ENCODE measurements at places on chromosomes 5 and 9.

DNA sequence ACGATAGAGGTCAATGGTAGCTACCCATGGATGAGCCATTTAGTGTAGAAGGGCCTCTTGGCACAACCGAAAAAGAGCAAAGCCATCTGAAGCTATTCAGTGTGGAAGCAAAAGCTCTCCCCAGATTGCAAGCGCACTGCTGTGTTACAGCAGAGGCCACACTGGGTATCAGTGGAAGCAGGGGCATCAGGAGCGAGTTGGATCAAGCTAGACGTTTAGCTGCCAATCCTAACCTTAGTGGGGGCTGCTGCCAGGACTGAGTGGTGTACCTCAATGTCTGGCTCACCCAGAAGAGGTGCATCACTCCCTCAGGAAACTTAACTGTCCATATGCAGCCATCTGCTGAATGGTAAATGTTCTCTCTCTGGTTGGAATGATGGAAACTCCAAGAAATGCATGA is 44.5 kb downstream of the RAPGEF1 start:
- DNase-seq = no peak

DNA sequence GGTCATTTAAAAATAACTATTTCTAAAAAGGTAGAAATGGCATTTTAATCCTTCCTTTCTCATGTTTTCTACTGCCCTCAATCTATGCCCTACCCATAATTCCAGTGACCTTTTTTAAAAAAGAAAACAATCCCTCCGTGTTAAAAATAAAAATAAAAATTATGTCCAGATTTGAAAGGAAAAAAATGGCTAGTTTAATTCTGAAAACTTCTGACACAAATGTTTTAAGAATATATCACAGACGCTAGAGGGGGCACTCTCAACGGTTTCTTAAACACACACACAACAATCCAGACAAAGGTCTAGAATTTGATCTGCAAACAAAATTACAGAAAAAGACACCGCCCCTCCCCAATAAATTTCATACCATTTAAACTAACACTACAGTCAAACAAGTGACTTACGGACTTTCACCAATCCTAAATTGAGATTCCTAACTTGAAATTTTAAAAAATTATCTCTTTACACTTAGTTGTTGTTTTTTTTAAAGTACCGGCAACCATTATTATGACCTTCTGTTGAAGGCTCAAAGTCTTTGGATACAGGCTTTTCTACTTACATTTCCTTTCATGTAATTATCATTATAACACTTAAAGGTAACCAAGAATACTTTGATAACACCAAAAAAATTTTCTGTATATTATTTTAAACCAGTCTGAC is 38.2 kb downstream of the CLINT1 start:
- DNase-seq = no peak

GRCh38 chr9:89185980-89186379 is 7.4 kb upstream of the SHC3 start:
- no peak for DNase-seq

GRCh38 chr9:31119890-31120454 is 1264.5 kb upstream of the ACO1 start:
- DNase-seq = no peak

DNA sequence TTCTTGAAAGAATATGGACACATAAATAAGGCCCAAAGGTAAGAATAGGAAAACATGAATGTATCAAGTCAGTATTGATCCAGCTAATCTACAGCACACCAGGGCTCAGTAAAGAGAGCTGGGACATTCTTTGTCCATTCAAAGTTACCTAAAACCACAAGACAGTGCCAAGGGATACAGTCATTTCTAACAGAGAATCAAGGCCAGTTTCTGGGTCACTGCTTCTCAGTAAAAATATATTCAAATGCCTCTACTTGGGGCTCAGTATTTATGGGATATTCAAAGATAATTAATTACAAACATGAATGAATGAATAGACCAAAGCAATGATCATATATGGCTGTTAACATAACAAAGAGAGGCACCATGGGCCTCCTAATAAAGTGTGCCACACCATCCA is 34.9 kb downstream of the MTMR12 start:
- no peak for DNase-seq

- DNase-seq = no peak
Measured at GRCh38 chr9:2271426-2271825, 256.3 kb downstream of the SMARCA2 start.

DNA sequence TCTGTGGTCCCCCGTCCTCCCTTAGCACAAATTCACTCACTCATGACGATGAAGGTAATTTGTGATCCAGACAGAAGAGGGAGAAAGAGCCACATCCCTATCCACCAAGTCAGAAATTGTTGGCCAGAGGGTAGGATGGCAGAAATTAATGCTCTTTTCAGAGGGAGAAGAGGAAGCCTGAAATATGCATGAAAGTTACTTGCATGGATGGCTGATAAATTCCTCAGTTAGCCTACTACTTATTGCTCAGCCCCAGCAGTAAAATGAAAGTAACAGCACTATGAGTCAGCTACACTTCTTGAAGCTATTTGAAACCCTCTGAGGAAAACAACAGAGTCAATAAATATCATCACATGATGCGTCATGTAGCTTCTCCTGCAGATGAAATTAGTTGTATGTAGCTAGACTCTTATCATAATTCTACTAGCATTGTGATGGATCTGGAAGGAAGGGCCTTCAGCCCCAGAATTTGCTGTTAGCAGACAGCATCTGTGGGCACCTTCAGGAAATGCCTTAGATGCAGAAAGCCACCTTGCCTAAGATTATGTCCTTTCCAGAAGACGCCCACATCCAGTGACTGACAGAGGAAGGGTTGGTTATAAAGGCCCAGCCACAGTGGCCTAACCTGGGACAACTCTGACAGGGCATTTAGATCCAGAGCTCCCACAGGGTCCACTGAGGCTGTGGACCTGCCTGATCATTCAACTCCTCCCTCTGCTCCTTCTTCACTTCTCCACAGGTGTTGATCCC is 81.2 kb upstream of the CCDC112 start:
- DNase-seq = no peak

DNA sequence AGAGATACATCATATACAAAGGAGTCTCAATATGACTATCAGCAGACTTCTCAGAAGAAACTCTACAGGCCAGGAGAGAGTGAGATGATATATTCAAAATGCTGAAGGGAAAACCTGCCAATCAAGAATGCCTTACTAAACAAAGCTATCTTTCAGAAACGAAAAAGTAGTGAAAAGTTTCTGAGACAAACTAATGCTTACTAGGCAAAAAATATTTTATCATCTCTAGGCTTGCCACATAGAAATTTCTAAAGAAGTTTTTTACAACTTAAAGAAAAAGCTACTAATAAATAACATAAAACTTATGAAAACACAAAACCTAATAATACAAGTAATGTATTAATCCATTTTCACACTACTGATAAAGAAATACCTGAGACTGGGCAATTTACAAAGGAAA is 59.9 kb upstream of the SPEF2 start:
- DNase-seq = no peak

- DNase-seq = no peak
Measured at GRCh38 chr9:119522381-119522780, 153.1 kb upstream of the BRINP1 start.

DNA sequence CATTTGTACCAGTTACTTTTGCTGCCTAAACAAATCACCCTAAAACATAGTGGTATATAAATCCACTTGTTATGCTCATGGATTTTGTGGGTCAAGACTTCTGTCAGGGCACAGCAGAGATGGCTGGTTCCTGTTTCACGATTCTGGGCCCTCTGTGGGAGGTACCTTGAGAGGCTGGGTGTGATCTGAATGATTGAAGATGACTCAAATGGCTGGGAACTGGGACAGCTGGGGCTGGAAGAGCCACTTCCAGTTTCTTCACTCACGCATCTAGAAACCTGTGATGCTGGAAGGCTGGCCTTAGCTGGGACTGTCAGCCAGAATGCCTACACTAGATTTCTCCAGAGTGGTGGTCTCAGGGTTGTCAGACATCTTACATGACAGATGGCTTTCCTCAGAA is 88.1 kb downstream of the KIF4B start:
- no peak for DNase-seq

GRCh38 chr5:167406513-167406912 is 884.9 kb upstream of the WWC1 start:
- DNase-seq = no peak

GRCh38 chr5:73454379-73455036 is 5.9 kb upstream of the FOXD1 start:
- no peak for DNase-seq

GRCh38 chr5:141508798-141509611 is 20.1 kb downstream of the PCDHGC5 start:
- no peak for DNase-seq

DNA sequence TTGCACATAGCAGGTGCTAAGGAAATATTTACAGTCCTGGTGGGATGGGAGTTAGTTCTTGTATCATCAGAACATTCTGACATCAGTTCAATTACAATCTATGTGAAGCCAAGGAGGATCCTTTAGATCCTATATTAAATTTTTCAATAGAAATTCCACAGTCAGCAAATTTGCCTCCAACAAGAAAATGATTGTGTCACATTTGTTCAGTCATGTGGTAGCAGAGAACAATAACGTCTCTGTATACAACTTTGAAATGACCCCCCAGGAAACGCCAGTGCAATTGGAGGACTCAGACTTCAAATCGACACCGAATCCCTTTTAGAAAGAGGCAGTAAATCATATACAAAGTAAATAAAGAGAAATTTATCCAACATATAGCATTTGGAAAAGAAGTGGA is 392.1 kb downstream of the DTWD2 start:
- DNase-seq = no peak

DNA sequence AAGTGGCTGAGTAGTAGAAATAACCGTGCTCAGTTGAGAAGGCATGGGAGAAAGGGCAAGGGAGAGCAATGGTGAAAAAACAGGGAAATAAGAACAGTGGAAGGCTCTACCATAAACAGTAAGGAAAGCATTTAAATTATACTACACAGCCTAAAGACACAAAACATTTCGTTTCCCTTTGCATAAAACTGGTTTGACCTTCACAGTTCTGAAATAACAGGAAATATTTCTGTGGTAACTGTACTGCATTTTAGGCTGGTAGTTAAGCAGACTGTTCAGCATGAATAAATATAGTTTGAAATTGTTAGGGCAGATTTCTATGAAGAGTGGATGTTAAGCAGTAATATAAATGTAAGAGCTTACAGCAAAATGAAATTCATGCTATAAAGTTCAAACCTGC is 147.5 kb downstream of the CSNK1G3 start:
- DNase-seq = no peak

- no peak for DNase-seq
Measured at GRCh38 chr9:128178806-128179431, 12.5 kb downstream of the CIZ1 start.

GRCh38 chr5:36723912-36724311 is 117.5 kb downstream of the SLC1A3 start:
- no peak for DNase-seq

DNA sequence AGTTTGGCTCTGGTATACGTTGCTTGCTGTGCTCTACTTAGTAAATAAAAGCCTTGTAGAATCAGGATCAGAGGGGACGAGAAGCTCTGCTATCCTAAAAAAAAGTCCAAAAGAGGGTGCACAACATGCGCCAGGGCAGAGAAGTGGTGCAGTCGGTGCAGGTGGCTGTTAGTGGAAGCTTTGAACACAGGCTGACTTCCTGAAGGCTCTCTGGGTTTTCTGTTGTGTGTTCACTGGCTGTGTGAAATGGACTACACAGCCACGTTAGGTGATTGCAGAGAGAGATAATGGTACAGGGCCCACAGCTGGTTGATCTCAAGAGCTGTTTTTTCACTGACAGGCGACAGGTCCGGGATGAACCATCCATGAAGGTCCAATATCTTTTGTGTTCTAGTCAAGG is 167.4 kb downstream of the TMEM167A start:
- DNase-seq = no peak

GRCh38 chr5:35816881-35817521 is 39.7 kb upstream of the IL7R start:
- no peak for DNase-seq

GRCh38 chr5:87154191-87154590 is 113.5 kb upstream of the RASA1 start:
- DNase-seq = no peak

DNA sequence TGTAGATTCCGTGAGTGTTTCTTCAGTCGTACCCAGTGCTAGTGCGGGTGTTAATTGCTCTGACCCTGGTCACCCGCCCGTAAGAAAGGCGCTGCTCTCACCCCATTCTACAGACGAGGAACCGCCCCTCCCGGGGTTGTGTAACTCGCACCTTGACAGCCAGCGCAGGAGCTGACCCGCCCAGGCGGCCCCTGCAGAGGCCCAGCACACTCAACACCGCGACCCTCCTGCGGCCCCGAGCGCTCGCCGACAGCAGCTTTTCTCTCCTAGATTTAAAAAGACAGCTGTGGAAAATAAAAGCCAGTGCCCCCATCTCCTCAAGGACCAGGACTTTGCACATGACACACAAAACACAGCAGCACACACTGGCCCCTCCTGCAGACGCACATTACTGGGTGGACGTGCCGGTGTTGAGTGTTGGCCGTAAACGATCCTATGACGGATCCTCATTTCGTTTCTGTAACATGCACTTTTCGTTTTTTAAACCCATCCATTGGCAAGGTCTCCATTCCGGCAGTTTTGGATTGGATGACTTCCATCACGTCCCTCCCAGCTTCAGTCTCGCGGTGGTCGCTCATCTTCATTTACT is 22.9 kb downstream of the OR2V2 start:
- DNase-seq = no peak

- no peak for DNase-seq
Measured at GRCh38 chr5:139402561-139403158, 1.2 kb downstream of the SPATA24 start.
